HTR-8/SVneo (cell line): ENCODE measurements at places on chromosomes 13 and 19.
A peak's percentile ranks its signal among the peaks of the same experiment; 100 is the strongest.

DNA sequence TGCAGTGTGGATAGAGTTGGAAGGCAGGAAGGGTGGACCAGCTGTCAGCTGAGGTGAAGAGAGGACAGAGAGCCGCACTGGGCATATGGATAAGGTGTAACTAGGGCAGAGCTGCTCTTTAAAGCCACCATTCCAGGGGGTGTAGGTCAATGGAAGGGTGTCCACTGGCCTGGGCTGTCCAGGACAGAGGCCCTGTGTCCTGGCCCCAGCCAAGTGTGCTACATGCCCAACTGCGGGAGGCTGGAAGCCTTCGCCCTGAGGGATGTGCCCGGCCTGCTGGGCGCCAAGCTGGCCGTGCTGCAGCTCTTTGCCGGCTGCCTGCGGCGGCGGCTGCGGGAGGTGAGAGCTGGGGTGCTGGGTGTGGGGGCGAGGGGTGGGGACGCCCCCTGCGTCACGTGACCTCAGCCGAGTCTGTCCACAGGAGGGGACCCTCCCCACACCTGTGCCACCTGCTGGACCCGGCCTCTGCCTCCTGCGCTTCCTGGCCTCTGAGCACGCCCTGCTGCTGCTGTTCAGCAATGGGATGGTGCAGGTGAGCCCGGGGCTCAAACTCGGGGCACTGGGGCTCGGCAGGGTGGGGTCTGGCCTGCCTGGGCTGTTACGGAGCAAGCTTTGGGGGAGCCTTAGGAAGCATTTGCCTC lies 9.8 kb downstream of the PLK5 start:
- DNase-seq = no peak

DNA sequence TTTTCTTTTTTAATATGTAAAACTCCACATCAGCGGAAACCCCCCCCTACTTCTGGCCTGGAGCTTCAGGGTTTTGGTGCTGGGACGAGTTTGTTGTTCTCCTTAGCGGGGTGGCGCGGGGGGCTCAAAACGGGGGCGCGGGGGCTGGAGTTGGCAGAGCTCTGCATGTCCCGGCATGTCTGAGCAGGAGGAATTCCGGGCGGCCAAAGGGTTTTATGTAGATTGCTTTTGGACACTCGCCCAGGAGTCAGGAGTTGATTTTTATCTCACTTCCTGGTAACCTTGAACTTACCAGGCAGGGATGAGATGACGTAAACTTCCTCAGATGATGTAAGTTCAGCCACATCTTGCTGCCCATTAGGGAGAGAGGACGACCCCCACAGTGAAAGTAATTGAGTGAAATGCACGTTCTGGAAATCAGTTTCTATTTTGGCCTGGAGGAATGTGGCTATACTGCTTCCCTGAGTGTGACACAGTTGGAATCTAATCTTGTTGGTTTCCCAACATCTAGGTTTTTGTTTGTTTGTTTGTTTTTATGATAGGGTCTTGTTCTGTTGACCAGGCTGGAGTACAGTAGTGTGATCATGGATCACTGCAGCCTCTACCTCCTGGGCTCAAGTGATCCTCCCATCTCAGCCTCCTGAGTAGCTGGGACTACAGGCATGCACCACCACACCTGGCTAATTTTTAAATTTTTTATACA lies 21.0 kb upstream of the GDF15 start:
- peak; percentile 97 for DNase-seq

GRCh38 chr13:86541461-86541860 lies 742.2 kb upstream of the SLITRK6 start:
- DNase-seq = no peak

DNA sequence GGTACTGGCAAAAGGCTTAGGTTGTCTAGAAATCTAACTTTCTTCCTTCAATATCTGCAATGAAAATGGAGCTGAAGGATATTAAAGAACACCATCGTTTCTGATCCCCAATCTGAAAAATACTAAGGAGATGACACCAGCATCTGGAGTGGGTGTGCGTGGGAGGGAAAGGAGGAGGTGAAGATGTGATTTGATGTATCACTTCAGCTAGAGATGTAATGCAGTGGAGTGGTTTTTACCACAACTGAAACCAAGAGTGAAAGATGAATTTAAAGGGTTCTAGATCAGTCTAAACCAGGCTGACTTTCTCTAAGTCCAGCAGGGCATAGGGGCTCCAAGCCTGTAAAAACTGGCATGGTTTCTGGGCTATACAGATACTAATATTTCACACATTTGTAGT lies 148.4 kb downstream of the AKAP11 start:
- no peak for DNase-seq

DNA sequence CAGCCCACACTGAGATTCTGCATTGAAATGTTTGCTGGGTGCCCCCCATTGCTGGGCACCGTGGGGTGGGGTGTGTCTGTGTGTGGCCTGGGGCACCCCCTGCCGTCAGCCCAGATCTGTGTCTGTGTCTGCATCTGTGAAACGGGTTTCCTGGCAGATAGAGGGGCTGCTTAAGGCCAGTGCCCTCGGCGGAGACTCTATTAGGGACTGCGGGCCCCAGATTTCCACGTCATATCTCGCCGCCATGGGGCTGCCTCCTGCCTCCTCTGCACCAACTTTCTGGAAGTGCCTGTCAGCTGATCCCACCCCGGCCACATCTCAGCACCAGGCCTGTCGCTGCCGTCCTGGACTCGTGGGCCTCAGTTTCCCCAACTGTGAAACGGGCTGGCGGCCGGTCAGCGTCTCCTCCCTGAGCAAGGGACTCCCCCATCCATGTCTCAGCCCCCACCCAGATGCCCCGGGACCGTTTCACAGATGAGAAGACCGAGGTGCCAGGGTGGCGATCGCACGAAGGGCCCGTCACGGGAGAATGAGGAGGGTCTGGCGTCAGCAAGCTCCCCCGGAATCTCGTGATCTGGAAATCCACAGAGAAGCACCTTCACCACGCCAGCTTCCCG lies 21.4 kb downstream of the ARID3A start:
- no peak for DNase-seq
